ENCODE measurements at places on chromosomes 1 and 21. TPM values are rescaled to one million over a fixed set of nuclear protein-coding genes. Genes with fewer than 3 reads are reported as not detected.

The PLPPR4 gene
- total RNA-seq: under 0.01 TPM

The RUNX1 gene
- total RNA-seq: 18.4 TPM

The DNALI1 gene
- 7.8 TPM for total RNA-seq

The SLC35F3 gene
- not detected for total RNA-seq

The COQ8A gene
- 11.3 TPM for total RNA-seq

The ACKR1 gene
- total RNA-seq: not detected

The CTBS gene
- 8.8 TPM for total RNA-seq

The MTARC1 gene
- 0.37 TPM for total RNA-seq

The SELE gene
- not detected for total RNA-seq

The UMODL1 gene
- total RNA-seq: not detected

The TLR5 gene
- 0.73 TPM for total RNA-seq

The CD1B gene
- not detected for total RNA-seq

The GJA9 gene
- not detected for total RNA-seq

The CCDC185 gene
- total RNA-seq: not detected

The PAFAH2 gene
- total RNA-seq: 10.0 TPM

The PFKFB2 gene
- 3.3 TPM for total RNA-seq

The FABP3 gene
- 204 TPM for total RNA-seq

The SLC27A3 gene
- 14.3 TPM for total RNA-seq

The ARID4B gene
- 18.0 TPM for total RNA-seq

The ANGPTL7 gene
- not detected for total RNA-seq

The SCCPDH gene
- total RNA-seq: 48.5 TPM

The CYP4Z1 gene
- total RNA-seq: not detected

The C1orf74 gene
- 2.6 TPM for total RNA-seq
